ENCODE measurements at places on chromosomes 7 and 10. TPM values are rescaled to one million over a fixed set of nuclear protein-coding genes. Genes with fewer than 3 reads are reported as not detected.
A peak's percentile ranks its signal among the peaks of the same experiment; 100 is the strongest.

GRCh38 chr7:120825152-120825551 lies 32.8 kb downstream of the TSPAN12 start:
- no peak for DNase-seq
- H3K4me1 ChIP-seq, result no peaks in the 10 kb centered on the region
- no peak overlapping the region for H3K27ac ChIP-seq
- H3K36me3 ChIP-seq, result no peaks in the 10 kb centered on the region
- peaks cover 48% of the 10 kb centered on the region for H3K27me3 ChIP-seq

- peak overlapping the region; percentile 97 for H3K27ac ChIP-seq
- H3K27me3 ChIP-seq, result no peaks in the 10 kb centered on the region
- peak; percentile 84 for DNase-seq
- H3K4me3 ChIP-seq, result peak overlapping the region; percentile 87
Observed at GRCh38 chr7:37342688-37343471, 105.8 kb downstream of the ELMO1 start.

Gene ABCB4
- total RNA-seq, result 2.3 TPM

- no peaks in the 10 kb centered on the region for H3K27me3 ChIP-seq
- peaks cover 11% of the 10 kb centered on the region for H3K36me3 ChIP-seq
- H3K4me1 ChIP-seq, result peaks cover 82% of the 10 kb centered on the region
- peak overlapping the region; percentile 45 for H3K4me3 ChIP-seq
- H3K27ac ChIP-seq, result peak overlapping the region; percentile 96
Observed at GRCh38 chr7:111018960-111019736, 71.8 kb upstream of the LRRN3 start.

Gene EPHB6
- 48.6 TPM for total RNA-seq

DNA sequence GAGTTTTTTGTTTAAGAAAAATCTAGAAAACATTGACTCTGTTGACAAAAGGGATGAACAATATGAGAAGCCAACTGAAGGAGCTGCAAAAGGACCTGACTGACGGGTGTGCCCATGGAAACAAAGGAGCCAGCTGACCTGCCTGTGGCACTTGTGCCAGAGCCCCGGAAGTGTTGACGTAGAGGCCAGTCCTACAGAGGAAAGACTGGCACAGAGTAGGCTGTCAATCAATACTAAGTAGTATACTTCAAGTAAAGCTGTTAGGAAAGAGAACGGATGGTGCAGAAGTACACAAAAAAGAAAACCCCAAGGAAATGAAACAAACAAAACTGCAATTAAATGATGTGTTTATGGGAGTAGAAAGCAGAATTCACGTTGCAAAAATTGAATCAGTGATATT lies 19.0 kb upstream of the ABI1 start:
- no peak overlapping the region for H3K27ac ChIP-seq
- H3K36me3 ChIP-seq, result no peaks in the 10 kb centered on the region
- H3K27me3 ChIP-seq, result peaks cover 6% of the 10 kb centered on the region
- no peak for DNase-seq
- peaks cover 6% of the 10 kb centered on the region for H3K4me1 ChIP-seq

- no peak overlapping the region for H3K27ac ChIP-seq
- peaks cover 10% of the 10 kb centered on the region for H3K4me1 ChIP-seq
- peak overlapping the region; percentile 67 for H3K4me3 ChIP-seq
- DNase-seq, result no peak
- H3K36me3 ChIP-seq, result no peaks in the 10 kb centered on the region
Observed at GRCh38 chr7:4882169-4883032, 1.1 kb downstream of the RADIL start.

GRCh38 chr7:7848246-7848645 lies 120.3 kb upstream of the GLCCI1 start:
- H3K36me3 ChIP-seq, result peaks cover 5% of the 10 kb centered on the region
- DNase-seq, result no peak
- H3K4me3 ChIP-seq, result peak overlapping the region; percentile 26

DNA sequence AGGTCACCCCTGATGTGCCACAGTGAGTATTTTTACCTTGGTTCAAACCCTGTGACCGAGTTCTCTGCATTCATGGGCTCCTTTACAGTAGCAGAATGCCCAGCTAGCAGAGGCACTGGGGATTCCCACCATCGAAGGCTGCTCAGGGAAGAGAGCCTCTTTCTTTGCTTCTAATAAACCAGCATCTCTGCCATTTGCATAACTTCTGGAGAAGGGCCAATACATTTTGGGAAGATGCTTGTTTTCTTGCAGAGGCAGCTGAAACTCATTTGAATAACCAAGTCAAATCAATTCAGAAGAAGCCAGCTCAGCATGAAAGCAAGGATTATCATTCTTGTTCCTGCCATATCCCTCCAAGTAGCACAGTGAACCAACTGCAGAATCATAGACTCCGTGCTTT lies 82.9 kb upstream of the WDR11 start:
- peaks cover 6% of the 10 kb centered on the region for H3K27me3 ChIP-seq
- H3K36me3 ChIP-seq, result no peaks in the 10 kb centered on the region
- H3K4me1 ChIP-seq, result no peaks in the 10 kb centered on the region
- no peak for DNase-seq
- H3K4me3 ChIP-seq, result no peak overlapping the region

DNA sequence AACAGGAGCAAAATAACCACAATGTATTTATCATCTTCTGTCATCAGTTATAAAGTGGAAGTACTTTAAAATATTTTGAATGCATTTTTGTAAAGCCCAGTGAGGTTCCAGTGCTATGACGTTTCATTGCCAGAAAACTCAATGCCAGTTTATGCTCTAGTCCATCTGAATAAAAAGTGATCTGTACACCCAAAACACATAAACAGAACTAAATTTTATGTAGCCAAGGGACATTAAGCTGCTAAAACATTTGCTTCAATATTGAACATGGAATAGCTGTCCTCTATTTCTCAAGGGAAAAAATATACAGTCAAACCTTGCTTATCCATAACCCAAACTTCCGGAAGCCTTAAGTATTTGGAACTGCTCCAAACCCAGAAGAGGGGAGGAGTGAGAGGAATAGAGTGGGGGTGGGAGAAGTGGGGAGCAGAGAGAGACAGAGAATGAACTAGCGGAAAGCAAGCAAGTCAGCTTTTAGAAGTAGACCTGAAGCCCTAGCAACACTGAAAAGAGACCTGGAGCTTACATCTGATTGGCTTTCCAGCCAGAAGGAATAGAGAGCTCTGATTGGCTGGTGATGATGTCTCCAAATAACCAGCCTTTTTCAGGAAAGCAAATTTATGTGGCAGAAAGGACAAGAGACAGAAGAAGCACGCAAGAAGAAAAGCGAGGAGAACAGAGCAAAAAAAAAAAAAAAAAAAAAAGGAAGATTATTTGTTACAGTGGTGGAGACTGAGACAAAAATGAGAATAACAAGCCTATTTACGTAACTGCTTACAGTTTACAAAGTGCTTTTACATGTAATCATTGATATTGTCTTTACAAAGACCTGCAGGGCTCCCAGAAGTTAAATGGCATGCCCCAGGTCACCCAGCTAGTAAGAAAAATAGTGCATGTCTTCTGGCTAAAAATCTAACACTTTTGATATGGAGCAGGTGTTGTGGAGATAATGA lies 196.0 kb downstream of the RNLS start:
- no peak overlapping the region for H3K4me3 ChIP-seq
- H3K4me1 ChIP-seq, result peaks cover 22% of the 10 kb centered on the region
- DNase-seq, result peak; percentile 21
- no peaks in the 10 kb centered on the region for H3K36me3 ChIP-seq

Data from naive thymus-derived CD8-positive, alpha-beta T cell (primary cell).